Activated T-cell treated with anti-CD3 and anti-CD28 coated beads, Interleukin-2, amount 50 U/mL, for 24 hours (primary cell): ENCODE measurements at places on chromosomes 2 and 18.

GRCh38 chr2:108615480-108616090 lies 81.3 kb downstream of the LIMS1 start:
- H3K36me3 ChIP-seq = peaks cover 2% of the 10 kb centered on the region
- H3K27ac ChIP-seq = peak overlapping the region; percentile 58
- DNase-seq = no peak
- no peak overlapping the region for H3K4me3 ChIP-seq

DNA sequence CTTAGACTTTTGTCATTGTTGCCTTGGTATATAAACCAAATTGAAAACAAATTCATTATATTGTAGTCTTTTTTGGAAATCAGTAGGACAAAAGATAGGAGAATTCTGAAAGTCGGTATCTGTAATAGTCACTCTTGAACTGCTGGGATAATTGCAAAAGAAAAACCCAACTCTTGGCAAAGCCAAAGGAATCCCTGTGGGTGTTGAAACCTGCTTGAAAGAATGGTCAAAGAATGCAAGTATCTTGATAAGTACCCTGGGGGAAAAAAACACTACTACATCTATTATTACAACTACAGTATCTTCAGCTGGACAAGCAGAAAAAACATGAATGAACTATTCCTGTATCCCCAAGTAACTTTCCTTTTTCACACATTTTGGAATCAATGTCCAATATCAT lies 7.3 kb upstream of the FAM237A start:
- no peaks in the 10 kb centered on the region for H3K4me1 ChIP-seq
- H3K27me3 ChIP-seq = peaks cover 12% of the 10 kb centered on the region
- no peak overlapping the region for H3K4me3 ChIP-seq

DNA sequence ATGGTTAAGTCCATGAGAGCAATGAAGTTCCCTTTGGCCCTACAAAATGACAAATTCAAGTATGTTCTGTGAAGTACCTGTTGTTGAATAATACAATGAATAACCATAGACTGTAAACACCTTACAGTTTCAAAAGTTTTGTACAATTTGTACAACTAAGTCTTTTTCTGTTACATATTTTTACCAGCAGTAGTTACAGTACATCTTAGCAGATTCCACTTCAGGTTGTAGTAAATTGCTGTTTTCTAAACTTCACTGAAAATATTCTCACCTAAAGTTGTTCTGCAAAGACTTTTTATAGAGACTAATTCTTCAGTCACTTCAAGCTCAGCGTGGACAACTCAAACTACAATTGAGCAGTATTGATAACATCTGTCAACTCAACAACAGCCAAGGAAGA lies 28.7 kb downstream of the LNPK start:
- DNase-seq = no peak
- no peak overlapping the region for H3K27ac ChIP-seq
- peaks cover 69% of the 10 kb centered on the region for H3K36me3 ChIP-seq
- H3K27me3 ChIP-seq = no peaks in the 10 kb centered on the region
- no peaks in the 10 kb centered on the region for H3K4me1 ChIP-seq

DNA sequence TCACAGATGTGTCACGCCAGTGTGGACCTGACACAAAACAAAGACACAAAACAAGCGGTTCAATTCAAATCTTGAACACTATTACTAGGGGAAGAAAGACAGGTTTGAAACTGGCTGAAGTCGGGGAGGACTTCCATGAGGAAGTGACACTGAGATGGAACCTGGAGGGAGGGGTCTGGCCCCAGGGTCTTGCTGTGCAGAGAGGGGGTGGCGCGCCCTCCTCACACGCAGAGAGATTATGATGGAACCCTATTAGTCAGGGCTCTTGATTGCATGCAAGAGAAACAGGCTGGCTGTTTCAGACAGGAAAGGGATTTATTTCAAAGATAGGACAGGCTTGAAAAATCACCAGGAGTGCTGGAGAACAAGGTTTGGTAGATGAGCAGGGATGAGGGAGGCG lies 363.6 kb upstream of the HS6ST1 start:
- no peak for DNase-seq
- H3K36me3 ChIP-seq = no peaks in the 10 kb centered on the region
- H3K4me3 ChIP-seq = no peak overlapping the region
- H3K4me1 ChIP-seq = no peaks in the 10 kb centered on the region

GRCh38 chr2:55150834-55151233 lies 81.3 kb downstream of the CLHC1 start:
- H3K36me3 ChIP-seq = no peaks in the 10 kb centered on the region
- H3K27me3 ChIP-seq = no peaks in the 10 kb centered on the region
- H3K27ac ChIP-seq = no peak overlapping the region
- DNase-seq = no peak
- no peaks in the 10 kb centered on the region for H3K4me1 ChIP-seq
- no peak overlapping the region for H3K4me3 ChIP-seq

DNA sequence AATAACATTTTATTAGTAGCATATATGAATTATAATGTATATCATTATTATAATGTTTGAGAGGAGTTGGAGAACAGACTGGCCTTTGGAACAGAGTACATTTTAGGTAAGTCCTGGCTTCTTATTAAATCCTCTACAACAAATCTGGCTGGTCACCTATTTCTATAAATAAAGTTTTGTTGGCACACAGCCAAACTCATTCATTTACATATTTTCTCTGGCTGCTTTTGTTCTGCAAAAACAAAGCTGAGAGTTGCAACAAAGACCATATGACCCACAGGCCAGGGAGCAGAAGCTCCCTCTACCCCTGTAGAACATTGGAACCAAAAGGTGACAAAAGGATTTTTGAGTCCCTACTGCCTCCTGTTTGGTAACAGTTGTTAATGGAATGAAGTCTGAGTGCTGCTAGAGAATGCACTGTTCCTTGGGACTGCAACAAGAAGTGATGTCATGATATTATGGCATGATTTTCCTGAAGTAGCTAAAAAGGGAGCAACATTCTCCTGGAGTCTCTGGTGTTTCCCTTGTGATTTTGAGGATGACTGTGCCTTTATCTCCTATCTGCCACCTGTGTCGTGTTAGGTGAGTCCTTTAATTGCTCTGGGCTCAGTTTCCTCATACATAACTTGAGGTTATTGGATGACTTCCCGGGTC lies 22.0 kb upstream of the SP9 start:
- DNase-seq = no peak
- no peak overlapping the region for H3K27ac ChIP-seq
- H3K36me3 ChIP-seq = no peaks in the 10 kb centered on the region
- no peaks in the 10 kb centered on the region for H3K4me1 ChIP-seq
- peaks cover 77% of the 10 kb centered on the region for H3K27me3 ChIP-seq

DNA sequence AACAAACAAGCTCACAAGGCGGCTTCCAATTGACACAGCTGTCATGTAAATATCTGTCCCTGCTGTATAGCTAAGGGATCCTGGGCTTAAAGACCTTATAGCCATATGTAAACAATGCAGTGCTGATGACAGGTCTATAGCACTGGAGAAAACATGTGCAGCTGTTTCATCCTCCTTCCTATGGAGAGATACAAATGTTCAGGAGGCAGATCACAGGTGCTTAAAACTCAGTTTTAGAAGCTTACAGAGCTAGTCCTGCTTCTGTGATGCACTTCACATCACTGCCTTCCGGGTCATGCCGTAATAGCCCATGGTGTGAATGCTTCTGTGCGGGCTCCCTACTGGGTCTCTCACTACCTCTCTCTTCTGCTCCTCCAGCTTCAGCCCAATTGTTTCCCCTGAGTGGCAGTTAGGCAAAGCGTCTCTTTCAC lies 262.4 kb upstream of the CHST9 start:
- no peak overlapping the region for H3K4me3 ChIP-seq
- H3K27ac ChIP-seq = no peak overlapping the region
- no peaks in the 10 kb centered on the region for H3K27me3 ChIP-seq
- no peaks in the 10 kb centered on the region for H3K36me3 ChIP-seq
- no peak for DNase-seq

DNA sequence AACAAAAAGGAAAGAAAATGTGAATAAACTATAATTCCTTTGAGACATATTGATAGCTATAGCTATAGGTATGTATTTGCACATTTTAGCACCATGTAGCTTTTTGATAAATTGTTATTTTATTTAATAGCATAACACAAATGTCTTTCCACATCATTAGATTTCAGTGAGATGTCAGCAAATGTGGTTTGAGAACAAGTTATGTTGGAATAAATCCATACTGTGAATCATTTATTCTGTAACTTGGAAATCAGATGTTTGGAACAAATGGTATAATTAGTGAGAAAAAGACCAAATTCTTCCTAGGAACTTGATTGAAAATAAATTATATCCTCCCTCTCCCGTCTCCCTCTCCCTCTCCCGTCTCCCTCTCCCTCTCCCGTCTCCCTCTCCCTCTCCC lies 62.8 kb downstream of the NABP1 start:
- H3K27ac ChIP-seq = no peak overlapping the region
- peaks cover 20% of the 10 kb centered on the region for H3K27me3 ChIP-seq
- peaks cover 15% of the 10 kb centered on the region for H3K4me1 ChIP-seq
- H3K36me3 ChIP-seq = no peaks in the 10 kb centered on the region
- no peak for DNase-seq

- H3K4me3 ChIP-seq = no peak overlapping the region
- peaks cover 32% of the 10 kb centered on the region for H3K4me1 ChIP-seq
- no peaks in the 10 kb centered on the region for H3K36me3 ChIP-seq
- no peak overlapping the region for H3K27ac ChIP-seq
- no peaks in the 10 kb centered on the region for H3K27me3 ChIP-seq
Measured at GRCh38 chr2:64277101-64277849, 133.1 kb upstream of the PELI1 start.

DNA sequence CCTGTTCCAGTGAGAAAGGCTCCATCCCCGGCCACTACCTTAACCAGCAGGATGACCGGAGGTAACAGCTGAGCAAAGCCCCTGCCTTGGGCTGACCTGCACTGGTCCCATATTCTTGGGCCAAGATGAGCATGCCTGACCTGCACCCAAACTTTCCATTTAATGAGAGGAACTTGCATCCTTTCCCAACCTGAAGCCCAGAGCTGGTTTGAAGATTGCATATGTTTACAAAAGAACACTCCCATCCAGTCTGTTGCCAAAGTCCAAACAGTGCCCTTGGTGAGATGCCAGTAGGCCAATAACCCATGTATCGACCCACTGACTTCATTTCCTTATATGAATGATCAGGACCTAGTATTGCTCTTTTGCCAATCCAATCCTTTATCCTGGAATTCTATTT lies 5.5 kb upstream of the NPAS2 start:
- peaks cover 47% of the 10 kb centered on the region for H3K4me1 ChIP-seq
- H3K36me3 ChIP-seq = no peaks in the 10 kb centered on the region
- H3K4me3 ChIP-seq = no peak overlapping the region
- DNase-seq = no peak
- peaks cover 14% of the 10 kb centered on the region for H3K27me3 ChIP-seq

GRCh38 chr18:70636991-70637390 lies 348.1 kb downstream of the SOCS6 start:
- DNase-seq = no peak
- H3K4me1 ChIP-seq = peaks cover 20% of the 10 kb centered on the region
- no peaks in the 10 kb centered on the region for H3K27me3 ChIP-seq
- no peak overlapping the region for H3K27ac ChIP-seq

GRCh38 chr2:229378386-229378785 lies 107.3 kb upstream of the PID1 start:
- H3K4me3 ChIP-seq = no peak overlapping the region
- DNase-seq = no peak
- H3K36me3 ChIP-seq = no peaks in the 10 kb centered on the region
- no peaks in the 10 kb centered on the region for H3K27me3 ChIP-seq

DNA sequence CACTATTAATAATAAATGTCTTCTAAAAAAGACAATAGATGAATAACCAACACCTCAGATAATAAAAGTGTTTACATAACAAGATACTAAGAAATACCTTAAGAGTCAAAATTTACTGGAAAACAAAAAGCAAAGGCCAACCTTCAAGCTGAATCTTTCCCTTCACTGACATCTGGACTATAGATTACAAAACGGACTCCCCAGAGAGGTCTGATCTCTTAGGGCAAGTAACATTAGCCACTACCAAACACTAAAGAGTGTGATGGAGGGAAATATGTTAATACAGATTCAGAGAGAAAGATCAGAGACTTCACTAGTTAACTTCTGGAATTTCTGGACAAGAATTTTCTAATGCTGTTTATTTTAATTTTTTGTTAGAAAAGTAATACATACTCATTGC lies 13.9 kb downstream of the CLASP1 start:
- no peak overlapping the region for H3K4me3 ChIP-seq
- peaks cover 34% of the 10 kb centered on the region for H3K36me3 ChIP-seq
- H3K4me1 ChIP-seq = peaks cover 43% of the 10 kb centered on the region

DNA sequence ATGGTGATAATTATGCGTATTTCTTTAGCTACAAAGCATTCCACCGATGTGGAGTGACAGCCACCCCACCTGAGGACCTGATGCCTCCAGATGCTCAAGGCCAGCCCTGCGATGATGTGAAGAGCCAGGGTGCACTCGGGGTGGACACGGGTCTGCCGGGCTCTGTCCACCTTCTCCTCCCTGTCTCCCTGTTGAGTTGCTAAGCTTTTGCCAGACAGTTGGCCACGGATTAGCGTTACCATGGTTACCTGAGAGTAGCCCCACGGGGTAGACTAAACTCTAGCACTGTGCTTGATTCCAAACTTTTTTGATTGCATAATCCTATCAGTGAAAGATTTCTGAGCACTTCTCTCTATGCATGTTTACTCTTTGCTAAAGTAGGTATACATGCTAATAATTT lies 86.2 kb downstream of the SMIM21 start:
- H3K27ac ChIP-seq = no peak overlapping the region
- H3K36me3 ChIP-seq = no peaks in the 10 kb centered on the region
- H3K4me3 ChIP-seq = no peak overlapping the region
- H3K27me3 ChIP-seq = peaks cover 3% of the 10 kb centered on the region
- H3K4me1 ChIP-seq = no peaks in the 10 kb centered on the region
- no peak for DNase-seq

GRCh38 chr2:233999182-233999581 lies 51.3 kb upstream of the SPP2 start:
- no peak overlapping the region for H3K27ac ChIP-seq
- no peaks in the 10 kb centered on the region for H3K36me3 ChIP-seq
- H3K4me3 ChIP-seq = no peak overlapping the region
- H3K4me1 ChIP-seq = peaks cover 80% of the 10 kb centered on the region
- no peaks in the 10 kb centered on the region for H3K27me3 ChIP-seq

GRCh38 chr18:36420826-36421225 lies 123.3 kb downstream of the FHOD3 start:
- no peaks in the 10 kb centered on the region for H3K36me3 ChIP-seq
- H3K27ac ChIP-seq = no peak overlapping the region
- H3K27me3 ChIP-seq = peaks cover 20% of the 10 kb centered on the region
- no peak overlapping the region for H3K4me3 ChIP-seq
- H3K4me1 ChIP-seq = no peaks in the 10 kb centered on the region

- peak; percentile 38 for DNase-seq
- no peak overlapping the region for H3K4me3 ChIP-seq
- H3K4me1 ChIP-seq = peaks cover 5% of the 10 kb centered on the region
- no peak overlapping the region for H3K27ac ChIP-seq
- no peaks in the 10 kb centered on the region for H3K36me3 ChIP-seq
- H3K27me3 ChIP-seq = no peaks in the 10 kb centered on the region
Measured at GRCh38 chr2:240640939-240641338, 15.7 kb downstream of the GPR35 start.

DNA sequence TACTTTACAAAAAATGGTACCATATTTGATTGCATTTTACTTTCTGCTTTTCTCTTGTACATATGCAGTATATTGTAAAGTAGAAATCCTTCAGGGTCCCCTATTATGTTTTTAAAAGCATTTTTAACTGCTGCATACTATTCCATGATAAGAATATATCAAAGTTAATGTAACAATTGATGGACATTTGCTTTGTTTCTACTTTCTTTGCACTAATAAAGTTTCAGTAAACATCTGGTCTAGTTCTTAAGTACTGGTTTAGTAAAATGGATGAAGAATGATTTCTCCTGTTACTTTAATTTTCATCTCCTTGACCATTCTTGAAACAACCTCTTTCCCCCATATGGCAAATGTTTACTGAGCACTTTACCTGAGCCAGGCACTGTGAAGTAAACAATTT lies 1.7 kb downstream of the MRPS9 start:
- H3K4me3 ChIP-seq = peak overlapping the region; percentile 91
- H3K4me1 ChIP-seq = peaks cover 44% of the 10 kb centered on the region
- H3K36me3 ChIP-seq = peaks cover 25% of the 10 kb centered on the region
